ENCODE measurements at places on chromosomes 16 and 17.

GRCh38 chr16:71421911-71422310, 19.9 kb downstream of the TLE7 start:
- no peak for DNase-seq

- no peak for DNase-seq
Measured at GRCh38 chr17:43543771-43544575, 2.2 kb downstream of the ETV4 start.

GRCh38 chr17:37743612-37743874, 1.3 kb downstream of the HNF1B start:
- no peak for DNase-seq

DNA sequence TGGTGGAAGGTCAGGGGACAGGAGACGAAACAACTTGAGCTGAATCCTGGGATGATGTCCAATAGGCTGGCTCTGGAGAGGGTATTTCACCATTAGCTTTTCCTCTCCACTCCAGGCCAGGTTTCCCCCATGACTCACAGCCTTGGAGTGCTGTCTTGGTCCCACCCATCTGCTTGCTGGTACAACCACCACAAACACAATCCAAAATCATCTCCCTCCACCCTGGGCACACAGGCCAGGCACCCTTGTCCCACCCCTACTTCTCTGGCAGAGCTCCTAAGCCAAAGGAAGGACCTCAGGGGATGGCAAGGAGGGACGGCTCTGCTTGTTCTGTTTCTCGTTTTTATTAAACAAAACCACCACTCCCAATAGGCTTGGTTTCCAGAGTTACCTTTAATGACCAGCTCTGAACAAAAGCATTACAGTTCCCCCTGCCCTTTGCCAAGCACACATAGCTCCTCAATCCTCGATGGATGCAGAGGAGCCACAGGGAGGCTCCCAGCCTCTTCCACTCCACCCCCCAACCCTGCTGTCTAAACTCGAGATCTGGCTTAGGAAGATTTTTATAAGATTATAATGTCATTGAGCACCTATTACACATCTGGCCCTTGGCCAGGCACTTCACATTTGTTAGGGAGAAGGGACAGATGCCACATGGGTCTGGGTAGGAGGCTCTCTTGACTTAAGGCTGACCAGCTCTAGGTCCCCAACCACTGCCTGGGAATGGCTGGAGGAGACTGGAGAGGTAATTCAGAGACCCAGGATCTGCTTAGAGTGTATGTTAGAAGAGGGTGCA, 13.3 kb downstream of the CAVIN1 start:
- DNase-seq = no peak

GRCh38 chr17:78117027-78117981, 11.3 kb downstream of the TMC6 start:
- DNase-seq = no peak

- no peak for DNase-seq
Measured at GRCh38 chr17:795276-795675, 13.1 kb downstream of the MRM3 start.

DNA sequence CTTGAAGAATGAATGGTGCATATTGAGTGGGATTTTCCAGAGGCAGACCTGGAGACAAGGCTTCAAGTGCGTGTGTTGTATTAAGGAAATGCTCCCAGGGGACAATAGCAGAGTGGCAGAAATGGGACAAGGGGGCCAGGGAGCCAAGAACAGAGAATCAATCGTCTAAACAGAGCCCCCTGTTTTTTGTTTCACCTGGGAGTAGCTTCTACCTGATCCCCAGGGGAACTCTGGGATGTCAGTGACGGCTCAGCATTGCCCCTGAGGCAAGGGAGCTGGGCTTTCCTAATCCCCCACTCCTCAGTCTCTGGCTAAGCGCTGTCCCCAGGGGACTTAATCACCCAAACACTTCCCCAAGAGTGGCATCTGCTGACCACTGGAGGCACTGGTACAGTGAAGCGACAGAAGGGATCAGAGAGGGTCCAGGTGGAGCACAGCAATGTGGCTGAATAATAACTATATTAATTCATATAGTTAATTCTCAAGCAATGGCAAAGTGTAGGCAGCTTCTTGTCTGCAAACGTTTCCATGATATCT, 35.7 kb upstream of the C16orf78 start:
- no peak for DNase-seq

DNA sequence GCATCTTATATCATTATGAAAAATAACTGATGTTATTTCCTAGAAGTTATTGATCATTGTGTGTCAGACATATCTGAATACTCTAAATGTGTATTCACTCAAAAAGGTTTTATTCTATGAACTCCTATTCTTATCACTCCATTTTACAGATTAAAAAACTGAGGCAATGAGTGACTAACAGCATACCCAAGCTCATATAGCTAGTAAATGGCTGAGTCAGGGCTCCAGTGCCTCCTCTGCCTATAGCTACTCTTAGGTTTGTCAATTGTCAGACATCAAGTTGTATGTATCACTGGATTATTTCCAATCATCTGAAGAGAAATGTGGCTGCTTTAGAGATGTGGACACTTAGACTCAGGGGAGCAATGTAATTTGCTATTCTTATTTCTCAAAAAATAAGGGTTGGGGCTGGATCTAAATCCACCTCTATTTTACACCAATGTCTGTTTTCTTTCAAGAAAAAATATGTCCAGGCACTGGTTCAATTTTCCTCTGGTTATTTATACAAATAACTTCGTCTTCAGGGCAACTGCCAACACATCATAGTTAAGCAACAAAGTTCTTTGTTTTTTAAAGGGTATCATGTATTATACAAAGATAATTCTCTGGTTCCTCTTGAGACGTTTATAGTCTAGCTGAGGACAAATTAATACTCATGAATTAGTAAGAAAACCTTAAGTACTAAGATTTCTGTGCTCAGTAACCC, 328.9 kb upstream of the MAF start:
- DNase-seq = no peak

DNA sequence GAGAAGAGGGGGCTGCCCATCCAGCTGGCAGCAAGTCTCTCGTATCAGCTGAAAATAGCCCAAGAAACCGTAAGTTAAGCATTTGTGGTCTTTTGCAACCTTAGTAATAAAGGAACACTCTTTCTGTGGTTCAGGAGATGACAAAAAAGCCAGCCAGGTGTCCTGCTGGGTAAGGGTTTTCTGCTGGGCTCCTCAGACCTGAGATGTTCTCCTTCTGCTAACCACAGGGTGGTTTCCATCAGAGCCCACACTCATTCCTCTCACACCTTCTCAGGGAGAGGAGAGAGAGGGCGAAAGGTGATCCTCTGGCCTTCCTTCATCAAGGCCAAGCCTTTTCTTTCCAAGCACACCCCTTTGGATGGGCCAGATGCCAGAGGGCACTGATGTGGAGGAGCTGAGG, 70.7 kb downstream of the TEX14 start:
- no peak for DNase-seq

Data from LNCaP clone FGC (cell line).